Right renal pelvis (tissue), 4 donors: ENCODE measurements at places on chromosomes 16 and 17.

DNA sequence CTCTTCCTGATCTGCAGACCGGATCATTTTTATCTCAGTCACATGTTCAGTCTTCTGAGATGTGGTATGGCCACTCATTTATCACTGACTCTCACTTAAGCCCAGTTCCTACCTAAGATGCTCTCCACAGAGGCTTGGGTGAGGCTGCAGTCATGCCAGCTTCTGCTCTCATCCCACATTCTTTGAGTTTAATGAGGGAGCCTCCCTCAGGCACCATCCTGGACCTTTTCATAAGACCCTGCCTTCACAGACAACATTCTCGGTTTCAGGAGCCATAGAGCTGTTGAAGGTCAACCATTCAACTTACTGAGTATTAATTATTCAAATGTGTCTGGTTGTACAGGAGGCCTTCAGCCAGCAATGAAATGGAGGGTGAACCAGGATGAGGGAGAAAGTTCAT lies 23.6 kb upstream of the HNF1B start:
- DNase-seq, result no peak

GRCh38 chr17:3035968-3036280 lies 27.5 kb downstream of the OR1D5 start:
- DNase-seq, result no peak

- DNase-seq, result no peak
Measured at GRCh38 chr17:50144845-50145531, 5.5 kb downstream of the PPP1R9B start.

- DNase-seq, result no peak
Measured at GRCh38 chr16:67934306-67935100, 2.1 kb downstream of the PSMB10 start.

- DNase-seq, result no peak
Measured at GRCh38 chr17:66025551-66025950, 166.4 kb downstream of the CEP112 start.

GRCh38 chr16:76947749-76948148 lies 243.2 kb upstream of the MON1B start:
- no peak for DNase-seq

DNA sequence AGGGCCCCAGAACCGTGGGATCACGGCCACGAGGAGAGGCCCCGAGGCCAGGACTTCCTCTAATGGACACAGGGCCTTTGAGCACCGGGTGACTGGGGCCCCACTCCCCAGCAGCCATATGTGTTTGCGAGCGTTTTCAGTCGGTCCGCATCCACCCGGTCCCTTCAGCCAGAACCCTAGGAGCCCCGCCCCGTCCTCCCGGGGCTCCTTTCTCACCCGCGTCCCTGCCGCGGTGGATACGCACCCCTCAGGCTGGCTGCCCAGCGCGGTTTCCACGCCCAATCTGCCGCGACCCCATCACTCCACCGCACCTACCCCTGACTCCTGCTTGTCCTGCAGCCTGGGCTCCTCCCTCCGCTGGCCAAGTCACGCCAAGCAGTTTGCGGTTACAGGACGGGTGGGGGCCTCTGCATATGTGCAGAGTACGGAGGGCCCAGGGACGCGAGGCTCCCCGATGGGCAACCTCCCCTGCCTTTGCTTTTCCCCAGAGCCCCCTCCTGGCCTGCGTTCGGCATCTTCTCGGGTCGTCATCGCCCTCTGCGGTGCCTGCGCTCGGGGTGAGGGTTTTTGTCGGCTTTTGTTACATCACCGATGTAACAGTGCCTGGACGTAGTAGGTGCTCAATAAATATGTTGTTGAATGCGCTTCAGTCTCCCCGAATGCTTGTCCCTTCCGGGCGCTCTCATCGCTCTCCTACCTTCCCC lies 1.0 kb upstream of the TTYH2 start:
- no peak for DNase-seq

GRCh38 chr17:57488856-57489255 lies 232.5 kb downstream of the MSI2 start:
- DNase-seq, result no peak

- no peak for DNase-seq
Measured at GRCh38 chr16:4723071-4723767, 10.9 kb downstream of the ANKS3 start.

DNA sequence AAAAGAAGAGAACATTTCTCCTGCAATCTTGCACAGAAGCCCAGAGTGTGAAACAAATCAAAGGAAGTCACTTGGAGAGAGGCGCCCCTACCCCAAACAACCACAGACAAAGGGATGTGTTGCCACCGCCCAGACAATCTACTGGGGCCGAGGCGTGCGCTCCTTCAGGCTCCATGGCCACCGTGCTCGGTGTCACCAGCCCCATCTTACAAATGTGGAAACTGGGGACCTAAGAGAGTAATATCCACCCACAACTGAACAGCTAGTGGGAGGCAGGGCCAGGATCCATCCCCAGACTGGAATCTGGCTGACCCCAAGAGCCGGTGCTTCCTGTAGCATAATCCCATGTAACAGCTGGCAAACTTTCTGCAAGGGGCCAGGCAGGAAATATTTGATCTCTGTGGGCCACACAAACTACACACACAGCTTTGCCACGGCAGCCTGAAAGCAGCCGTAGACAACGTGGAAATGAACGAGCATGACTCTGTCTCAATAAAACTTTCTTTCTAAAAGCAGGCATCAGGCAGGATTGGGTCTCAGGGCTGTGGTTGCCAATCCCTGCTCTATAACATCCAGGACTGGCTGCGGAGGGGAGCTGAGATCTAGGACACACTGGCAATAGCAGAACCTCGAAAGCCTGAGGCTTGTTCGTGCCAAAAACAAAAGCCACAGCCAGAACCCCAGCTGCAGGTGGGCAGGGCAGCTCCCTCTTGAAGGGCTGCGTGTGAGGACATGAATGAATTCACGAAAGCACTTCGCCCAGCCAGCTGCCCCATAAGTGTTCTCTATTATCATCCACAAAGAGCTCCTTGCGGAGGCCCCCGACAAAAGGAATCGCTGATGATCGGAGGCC lies 26.6 kb upstream of the GINS2 start:
- no peak for DNase-seq

GRCh38 chr16:72172105-72173034 lies at the start of gene PMFBP1:
Gene PMFBP1 (minus strand): TSS chr16:72172155. CDS start chr16:72171208, 947 bp downstream.
- no peak for DNase-seq
